ENCODE measurements at places on chromosomes 7 and 10.

DNA sequence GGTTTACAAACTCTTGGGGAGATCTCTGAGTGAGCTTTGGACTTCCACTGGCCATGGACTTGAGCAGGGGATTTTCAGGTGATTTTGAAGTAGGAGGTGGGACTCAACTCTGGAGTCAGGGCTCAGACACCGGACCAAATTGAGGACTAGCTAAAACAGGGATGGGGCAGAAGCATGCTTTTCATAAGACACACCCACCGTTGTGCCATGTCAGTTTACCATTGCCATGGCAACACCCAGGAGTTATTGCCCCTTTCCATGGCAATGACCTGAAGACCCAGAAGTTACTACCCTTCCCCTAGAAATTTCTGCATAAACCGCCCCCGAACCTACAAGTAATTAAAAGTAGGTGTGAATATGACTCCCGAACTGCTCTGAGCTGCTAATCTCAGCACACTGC lies 320.7 kb downstream of the GRID1 start:
- no peak for DNase-seq

DNA sequence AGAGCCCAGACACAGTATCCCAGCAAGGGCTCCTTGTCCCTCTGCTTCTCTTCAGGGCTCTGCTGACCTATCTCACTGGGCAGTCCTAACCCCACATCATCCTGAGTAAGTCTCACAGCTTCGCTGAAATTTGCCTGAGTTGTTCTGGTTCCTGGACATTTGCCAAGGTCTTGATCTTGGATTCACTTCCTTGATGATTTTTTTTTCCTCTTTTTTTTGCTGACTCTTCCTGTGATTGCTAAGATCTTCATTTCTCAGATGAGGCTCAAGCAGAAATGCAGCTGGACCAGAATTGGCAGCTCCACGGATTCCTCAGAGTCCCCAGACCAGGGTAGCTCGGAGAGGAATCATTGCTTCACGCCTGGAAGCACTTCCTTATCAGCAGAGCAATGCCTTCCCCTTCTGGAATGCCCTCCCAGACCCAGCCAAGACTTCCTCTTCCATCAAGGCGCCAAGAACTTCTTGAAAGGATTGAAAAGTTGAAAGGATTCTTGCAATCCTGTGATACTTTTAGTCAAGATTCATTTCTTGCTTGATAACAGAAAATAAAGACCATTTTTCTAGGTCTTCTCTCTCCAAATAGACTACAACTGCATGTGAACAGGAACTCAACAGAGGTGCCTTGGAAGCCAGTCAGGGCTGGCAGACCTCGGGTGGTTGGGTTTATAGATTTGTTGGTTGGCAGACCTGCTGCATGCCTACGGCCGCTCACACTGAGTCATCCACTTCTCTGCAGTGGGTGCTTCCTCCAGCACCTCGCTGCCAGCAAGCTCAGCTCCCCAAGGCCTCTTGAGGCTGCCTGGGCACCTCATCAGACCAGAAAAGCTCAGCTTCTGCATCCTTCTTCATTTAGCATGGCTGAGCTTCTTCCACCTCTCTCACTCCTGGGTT lies 8.8 kb upstream of the AFAP1L2 start:
- DNase-seq = no peak

DNA sequence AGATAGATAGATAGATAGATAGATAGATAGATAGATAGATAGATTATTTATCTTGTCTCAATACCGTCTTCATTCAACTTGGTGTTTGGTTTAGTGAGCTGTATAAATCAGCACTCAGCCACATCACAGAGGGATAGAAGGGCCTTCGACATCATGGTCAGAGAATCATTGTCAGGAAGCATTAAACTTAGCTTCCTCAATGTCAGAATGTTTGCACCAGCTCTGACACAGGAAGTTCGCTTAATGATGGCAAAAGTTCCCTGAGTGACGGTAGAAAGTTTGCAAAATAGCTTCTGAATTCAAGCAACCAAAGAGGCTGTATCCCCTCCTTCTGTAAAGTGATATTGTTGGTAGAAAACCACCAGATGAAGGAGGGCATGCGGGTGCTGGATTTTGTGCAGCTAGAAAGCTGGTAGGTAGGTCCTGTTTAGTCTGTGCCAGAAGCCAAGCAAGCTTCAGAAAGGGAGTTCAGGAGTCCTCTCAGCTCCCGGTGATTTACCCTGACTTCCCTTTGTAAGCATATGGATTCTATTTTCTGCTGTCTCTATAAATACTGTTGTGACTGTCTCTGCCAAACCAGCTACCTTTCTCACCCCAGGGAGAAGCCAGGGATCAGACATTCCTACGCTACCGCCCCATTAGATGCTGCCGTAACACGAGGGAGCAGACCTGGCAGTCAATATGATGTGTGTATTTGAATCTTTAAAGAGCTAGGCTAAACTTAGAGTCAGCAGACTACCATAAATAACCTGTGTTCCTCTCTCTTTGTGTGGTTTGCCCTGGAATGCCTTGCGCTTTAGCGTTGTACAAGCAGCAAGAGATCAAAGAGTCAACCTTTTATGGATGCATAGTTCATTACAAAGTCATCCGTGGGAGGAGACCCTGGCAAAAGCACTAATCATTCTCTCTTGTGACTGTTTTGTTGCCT lies 200.5 kb upstream of the KIAA1217 start:
- no peak for DNase-seq

GRCh38 chr7:45196374-45196773 lies 38.8 kb downstream of the RAMP3 start:
- no peak for DNase-seq

DNA sequence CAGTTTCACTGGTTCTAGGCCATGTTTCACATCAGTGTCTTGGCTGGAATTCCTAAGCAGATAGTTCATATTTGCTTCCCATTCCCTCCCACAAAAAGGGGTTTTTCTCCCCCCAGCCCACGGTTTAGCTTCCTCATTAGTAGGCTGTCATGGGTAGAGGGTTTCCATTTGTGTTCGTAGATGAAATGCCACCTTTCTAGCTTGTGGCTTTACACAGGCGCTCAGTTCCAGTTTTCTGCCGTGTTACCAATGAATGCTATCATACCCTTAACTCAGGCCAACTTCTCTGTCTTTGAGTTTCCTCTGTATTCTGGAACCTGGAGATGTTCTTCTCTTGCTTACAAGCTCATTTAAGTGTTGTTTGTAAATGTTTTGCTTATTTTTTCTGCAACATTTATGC lies 26.8 kb downstream of the CALD1 start:
- no peak for DNase-seq

- no peak for DNase-seq
Observed at GRCh38 chr10:72337039-72337629, 17.6 kb downstream of the DNAJB12 start.

- DNase-seq = no peak
Observed at GRCh38 chr7:135784013-135784412, 35.4 kb upstream of the FAM180A start.

- DNase-seq = no peak
Observed at GRCh38 chr10:102208311-102209035, 17.6 kb upstream of the ELOVL3 start.

GRCh38 chr7:143514995-143515735 lies 37.5 kb downstream of the TAS2R41 start:
- no peak for DNase-seq

Data from activated CD8-positive, alpha-beta memory T cell treated with anti-CD3 and anti-CD28 coated beads for 1 hour (primary cell).